ENCODE measurements at places on chromosomes 2 and 18.

DNA sequence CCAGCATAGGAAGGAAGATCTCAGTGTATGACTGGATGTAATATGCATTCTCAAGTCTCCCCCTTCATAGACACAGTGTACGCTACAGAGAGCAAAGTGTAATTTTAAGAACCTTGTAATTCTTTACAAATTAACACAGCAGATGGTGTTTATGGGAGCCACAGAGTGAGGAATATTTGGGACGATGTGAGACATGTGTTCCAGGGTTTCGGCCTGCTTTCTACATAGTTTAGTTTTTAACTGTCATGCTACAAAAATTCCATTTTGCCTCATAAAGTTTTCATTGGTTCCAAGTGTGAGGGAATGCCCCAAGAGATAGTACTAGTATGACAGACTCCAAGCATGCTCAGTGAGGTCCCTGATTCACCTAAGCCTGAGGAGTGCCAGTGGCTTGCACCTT is 76.2 kb upstream of the LRRTM1 start:
- DNase-seq = no peak

DNA sequence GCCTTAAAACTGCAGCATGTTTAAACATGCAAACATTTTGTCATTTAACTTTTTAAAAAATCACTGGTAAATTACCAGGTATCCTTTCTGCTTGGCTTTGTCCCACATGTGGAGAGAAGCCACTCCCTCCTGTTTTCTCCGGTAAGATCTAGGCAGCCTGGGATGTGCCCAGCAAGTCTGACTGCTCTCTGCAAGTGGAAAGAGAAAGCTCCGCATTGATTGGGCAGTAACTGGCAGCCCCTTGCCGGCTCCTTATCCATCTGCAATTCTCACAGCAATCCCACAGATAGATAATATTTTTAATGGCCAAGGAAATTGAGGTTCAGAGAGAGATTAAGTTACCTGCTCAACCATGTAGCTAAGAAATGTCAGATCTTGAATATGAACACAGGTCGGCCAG is 136.1 kb downstream of the TMEM200C start:
- peak; percentile 25 for DNase-seq

GRCh38 chr2:234597576-234597861 is 100.6 kb upstream of the ARL4C start:
- no peak for DNase-seq

DNA sequence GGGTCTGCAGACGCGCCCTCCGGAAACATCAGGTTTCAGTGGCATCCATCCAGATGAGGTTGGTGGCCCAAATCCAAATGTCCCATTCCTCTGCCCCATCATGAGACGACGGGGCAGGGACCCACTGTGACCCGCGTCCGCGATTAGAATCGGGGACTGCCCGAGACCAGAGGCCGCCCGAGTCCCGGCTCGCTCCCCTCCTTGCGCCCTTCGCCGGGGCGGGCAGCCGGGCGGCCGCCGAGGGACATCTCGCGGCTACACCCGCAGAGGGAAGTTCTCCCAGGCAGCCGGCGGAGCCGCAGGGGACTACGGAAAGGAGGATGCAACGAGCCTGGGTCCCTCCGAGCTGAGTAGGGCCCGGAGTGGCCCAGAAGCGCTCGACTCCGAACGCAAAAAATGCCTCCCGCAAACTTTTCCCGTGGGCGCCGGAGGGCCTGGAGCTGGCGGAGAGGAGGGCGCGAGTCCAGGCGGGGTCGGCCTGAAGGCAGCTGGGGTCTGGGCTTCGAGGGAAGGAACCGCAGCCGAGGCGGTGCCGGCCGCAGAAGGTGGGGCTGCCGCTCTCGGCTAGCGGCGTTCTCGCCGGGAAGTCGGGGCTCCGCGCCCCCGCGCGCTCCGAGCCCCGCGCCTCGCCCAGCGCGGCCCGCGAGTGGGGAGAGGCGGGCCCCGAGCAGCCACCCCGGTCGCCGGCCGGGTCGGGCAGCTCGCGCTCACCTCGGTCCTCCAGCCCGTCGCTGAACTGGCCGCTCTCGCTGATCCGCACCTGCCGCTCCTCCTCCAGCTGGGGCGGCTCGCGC is 580 bp downstream of the TMEM163 start:
- peak; percentile 57 for DNase-seq

DNA sequence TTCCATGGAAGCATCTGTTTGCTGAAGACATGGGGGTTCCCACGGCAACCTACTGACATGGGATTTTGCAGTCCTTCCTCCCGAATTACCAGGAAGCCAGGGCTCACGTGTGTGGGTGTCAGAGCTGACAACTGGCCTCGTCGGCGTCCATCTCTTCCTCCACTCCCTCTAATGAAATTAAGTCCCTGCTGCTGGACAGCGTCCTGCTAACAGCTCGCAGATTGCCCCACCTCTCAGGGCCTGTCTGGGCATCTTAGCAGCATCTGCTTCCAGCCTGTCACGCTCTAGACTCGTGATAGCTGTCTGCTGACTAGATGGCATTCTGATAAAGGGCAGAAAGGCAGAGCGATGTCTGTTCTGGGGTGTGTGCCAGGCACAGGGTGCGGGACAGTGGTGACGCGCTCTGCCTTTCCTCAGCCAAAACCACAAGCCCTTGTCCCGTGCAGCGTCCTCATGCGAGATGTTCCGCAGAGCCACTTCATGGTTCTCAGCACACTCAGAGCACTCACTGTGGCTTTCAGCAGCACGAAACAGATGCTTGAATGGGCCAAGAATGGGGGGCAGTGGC is 161.1 kb downstream of the ARL4C start:
- no peak for DNase-seq

GRCh38 chr18:54020156-54020745 is 204.2 kb downstream of the MBD2 start:
- no peak for DNase-seq

- DNase-seq = no peak
Observed at GRCh38 chr2:73821227-73821626, 7.5 kb upstream of the STAMBP start.

- DNase-seq = no peak
Observed at GRCh38 chr2:186100636-186101035, 362.0 kb downstream of the FSIP2 start.

GRCh38 chr18:47206945-47207637 is 30.9 kb upstream of the IER3IP1 start:
- DNase-seq = no peak

DNA sequence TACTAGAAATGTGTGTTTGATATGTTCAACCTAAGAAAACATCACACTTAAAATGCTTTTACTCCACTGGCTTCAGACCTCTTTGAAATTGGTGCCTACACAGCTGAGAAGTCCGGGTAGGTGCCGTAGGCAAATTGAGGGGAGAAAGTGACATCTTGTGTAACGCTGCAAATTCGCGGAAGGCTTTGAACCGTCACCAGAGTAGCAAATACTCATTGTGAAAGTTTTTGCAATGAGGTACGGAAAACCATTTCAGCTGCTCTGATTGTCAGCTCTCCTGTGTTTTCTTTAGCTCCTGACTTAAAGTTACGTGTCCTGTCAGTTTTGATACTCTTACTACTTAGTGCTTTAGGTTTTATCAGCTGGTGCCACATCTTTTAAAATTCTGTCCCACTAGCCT is 224.5 kb downstream of the FAM210A start:
- DNase-seq = peak; percentile 3

DNA sequence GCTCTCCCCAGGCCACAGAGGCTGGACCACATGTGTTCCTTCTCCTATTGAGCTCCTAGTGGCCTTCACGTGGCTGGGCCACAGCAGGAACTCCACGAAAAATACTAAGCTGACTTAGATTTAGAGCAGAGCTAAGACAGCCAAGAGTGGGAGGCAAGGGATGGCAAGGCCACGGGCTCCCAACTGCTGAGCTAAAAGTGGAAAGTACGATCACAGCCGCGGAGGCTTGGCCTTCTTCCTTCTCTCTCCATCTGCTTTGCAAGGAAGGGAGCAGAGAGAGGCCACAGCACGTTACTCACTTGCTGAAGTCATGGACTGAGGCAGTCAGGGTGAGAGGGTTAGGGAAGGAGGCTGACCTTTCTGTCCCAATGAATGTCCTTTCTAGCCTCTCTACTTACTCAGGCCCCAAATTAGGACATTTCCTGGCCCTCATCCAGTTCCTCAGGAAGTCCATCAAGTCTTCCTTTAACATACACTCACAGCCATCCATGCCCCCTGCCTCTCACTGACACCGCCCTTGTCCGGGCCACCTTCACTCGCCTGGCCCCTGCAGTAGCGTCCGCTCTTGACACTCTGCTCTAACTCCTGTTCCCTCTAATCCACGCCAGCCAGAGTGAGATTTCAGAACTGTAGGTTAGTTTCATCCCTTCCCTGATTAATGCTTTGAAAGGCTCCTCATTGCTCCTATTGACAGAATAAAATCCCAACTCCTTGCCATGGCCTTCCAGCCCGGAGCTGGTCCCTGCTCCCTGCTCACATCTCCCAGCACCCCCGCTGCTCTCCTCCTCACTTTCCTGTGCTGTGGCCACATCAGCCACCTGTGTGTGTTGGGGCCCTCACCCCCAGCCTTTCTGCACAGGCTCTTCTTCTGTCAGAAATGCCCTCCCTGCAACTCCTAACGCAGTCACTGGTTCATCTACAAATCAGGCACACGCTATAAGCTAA is 204.2 kb downstream of the CYP26B1 start:
- no peak for DNase-seq

DNA sequence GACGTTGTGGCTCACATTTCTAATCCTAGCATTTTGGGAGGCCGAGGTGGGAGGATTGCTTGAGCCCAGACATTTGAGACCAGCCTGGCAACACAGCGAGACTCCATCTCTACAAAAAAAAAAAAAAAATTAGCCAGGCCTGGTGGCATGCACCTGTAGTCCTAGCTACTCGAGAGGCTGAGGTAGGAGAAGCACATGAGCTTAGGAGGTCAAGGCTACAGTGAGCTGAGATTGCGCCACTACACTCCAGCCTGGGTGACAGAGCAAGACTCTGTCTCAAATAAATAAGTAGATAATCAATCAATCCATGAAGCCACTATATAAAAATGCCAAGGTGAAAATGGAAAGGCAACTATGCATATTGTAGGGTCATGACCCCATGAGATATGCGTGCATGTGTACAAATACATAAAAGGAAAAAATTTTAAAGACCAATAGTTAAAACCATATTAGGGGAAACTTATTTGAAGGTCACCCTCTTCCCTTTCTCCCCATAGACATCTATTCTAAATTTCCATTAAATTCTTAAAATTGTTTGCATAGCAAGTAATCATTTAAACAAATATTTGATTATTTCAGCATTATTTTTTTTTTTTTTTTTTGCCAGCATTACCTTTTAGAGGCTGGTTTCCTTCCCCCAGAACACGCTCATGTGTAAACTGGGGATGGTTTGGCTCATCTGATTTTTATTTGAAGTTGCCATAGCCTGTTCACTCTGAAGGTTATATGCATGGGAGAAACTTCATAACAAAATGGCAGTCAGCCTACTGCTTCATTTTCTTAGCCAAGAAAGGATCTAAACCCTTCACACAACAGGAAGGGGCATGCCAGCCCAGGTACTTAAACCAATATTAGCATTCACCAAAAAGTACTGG is 37.3 kb upstream of the TMEM247 start:
- no peak for DNase-seq

- no peak for DNase-seq
Observed at GRCh38 chr2:239756790-239757760, 268.1 kb downstream of the NDUFA10 start.

GRCh38 chr2:11708106-11708505 is 38.1 kb upstream of the NTSR2 start:
- DNase-seq = no peak

DNA sequence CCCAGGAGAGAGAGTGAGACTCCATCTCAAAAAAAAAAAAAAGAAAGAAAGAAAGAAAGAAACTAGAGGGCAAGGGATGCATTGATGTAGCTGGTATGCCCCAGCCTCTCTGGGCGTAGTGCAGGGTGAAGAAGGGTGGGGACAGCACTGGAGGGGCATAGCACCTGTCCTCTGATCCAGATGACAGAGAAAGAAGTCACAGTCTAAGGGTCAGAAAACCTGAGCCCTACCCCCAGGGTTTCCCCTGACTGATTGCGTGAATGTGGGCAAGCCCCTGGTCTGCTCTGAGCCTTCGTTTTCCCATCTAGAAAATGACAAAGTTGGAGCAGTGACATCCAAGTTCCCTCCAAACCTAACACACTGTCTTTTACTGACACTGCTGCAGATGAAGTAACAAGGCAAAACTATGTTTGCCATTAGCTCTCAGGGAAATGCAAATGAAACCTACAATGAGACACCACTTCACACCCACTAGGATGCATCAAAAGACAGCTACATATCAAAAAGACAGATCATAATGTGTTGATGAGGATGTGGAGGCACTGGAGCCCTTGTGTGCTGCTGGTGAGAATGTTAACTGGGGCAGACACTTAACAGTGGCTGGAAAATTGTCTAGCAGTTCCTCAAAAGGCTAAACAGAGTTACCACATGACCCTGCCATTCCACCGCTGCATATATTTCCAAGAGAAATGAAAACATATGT is 19.5 kb upstream of the YWHAQ start:
- no peak for DNase-seq

DNA sequence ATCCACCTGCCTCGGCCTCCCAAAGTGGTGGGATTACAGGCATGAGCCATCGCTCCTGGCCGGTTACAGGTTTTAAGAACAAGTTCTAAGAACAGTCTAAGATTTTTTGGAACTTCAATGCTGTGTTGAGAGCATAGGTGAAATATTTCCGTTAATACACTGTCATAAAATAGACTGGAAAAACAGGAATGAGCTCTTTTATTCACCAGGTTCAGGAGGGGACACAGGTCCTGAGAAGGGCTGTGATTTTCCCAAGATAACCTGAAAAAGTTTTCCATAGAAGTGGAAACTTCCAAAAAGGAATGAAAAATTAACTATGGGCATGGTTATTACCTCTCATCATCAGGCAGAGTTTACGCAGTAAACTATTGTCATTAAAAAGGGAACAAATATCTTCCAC is 97.6 kb upstream of the TMEM178A start:
- no peak for DNase-seq

DNA sequence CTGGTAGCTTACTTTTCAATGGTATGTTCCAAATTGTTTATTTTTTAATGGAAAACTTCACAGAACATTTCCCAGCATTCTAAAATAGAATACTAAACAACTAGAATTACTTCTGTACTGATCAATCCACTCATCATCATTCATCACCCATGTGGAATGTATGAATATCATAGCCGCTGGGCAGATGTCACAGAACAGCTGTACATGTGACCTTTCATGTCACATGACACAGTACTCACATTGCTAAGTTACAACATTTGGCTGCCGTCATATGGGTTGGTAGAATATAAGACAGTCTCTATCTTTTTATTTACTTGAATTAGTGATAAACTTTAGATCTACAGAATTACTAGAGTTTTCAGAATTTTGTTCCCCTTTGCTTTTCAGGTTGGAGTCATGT is 387.6 kb downstream of the ZEB2 start:
- DNase-seq = no peak

DNA sequence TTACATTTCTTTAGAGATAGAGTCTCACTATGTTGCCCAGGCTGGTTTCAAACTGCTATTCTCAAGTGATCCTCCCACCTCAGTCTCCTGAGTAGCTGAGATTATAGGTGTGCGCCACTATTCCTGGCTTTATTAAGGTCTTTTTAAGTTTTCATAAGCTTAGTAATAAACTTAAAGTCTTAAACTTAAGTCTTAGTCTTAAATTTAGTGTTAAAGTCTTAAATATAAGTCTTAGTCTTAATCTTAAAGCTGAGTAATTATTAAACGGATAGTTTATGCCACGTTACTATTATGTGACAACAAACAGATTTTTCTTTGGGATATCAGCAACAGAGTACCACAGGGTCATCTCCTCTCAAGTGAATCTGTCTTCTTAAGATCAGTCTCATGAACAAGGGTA is 12.6 kb downstream of the FARP2 start:
- DNase-seq = no peak

GRCh38 chr2:96906729-96907114 is 36.8 kb upstream of the SEMA4C start:
- no peak for DNase-seq

- no peak for DNase-seq
Observed at GRCh38 chr2:9867881-9868280, 24.6 kb downstream of the TAF1B start.

Data from NCI-H526 (cell line).